ENCODE measurements at places on chromosomes 4 and X.

DNA sequence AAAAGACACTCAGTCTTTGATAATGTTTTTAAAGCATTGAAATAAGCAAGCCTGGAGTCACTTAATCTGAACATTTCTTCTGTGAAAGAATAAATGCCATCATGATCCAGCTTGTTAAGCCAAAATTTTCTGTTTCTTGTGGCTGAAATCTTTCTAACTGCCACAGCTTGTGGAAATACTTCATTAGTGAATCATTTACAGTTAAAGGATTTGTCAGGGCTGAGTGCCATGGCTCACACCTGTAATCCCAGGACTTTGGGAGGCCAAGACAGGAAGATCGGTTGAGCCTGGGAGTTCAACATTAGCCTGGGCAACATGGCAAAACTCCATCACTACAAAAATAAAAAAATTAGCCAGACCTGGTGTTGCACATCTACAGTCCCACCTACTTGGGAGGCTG lies 93.3 kb upstream of the PDE5A start:
- no peak for DNase-seq

DNA sequence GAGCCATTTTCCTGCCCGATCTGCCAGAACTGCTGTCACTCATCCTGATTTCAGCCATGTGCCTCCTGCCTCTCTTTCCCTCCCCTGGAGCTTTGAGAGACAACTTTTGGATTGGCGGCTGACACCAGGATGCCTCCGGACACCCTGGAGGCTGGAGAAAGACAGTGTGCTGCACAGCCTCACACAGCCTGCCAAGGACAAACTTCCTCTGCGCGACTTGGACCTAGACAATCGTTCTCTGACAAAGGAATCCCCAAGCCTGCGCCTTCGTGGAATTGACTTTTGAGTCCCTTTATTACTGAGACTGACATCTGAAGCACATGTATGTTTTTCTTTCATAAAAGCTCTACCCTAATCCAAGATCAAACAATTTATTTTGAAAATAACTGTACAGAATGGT lies 10.8 kb upstream of the LDB2 start:
- DNase-seq = no peak

- no peak for DNase-seq
These were observed 53.9 kb upstream of the RPS6KA3 start for GRCh38 chrX:20320461-20321159.

GRCh38 chr4:69744157-69744478 lies 16.3 kb downstream of the SULT1B1 start:
- no peak for DNase-seq

Data from COR-L47 (cell line).